CD4-positive, alpha-beta T cell treated with Interleukin-6 at 100 ng/mL for 8 hours (primary cell): ENCODE measurements at places on chromosomes 3 and 15.

GRCh38 chr3:53675942-53676341 lies 170.3 kb downstream of the CHDH start:
- DNase-seq: no peak

DNA sequence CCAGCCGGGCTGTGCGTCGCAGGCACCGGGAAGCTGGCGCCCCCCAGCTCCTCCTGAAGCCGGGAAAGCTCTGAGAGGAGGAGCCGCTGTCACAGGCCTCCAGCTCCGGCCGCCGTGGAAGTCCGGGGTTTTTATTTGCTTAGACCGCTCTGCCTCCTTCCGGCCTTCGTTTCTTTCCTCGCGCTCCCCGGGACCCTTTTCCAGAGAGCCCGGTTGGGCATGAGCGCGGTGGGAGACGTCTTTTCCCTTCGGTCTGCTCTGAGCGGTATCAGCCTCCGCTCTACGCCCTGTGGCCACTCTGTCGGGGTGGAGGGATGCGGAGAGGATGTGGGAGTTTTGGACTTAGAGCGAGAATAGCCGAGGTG lies 559 bp downstream of the SENP5 start:
- peak; percentile 1 for DNase-seq

GRCh38 chr3:117120014-117120413 lies 410.4 kb downstream of the TUSC7 start:
- DNase-seq: no peak

DNA sequence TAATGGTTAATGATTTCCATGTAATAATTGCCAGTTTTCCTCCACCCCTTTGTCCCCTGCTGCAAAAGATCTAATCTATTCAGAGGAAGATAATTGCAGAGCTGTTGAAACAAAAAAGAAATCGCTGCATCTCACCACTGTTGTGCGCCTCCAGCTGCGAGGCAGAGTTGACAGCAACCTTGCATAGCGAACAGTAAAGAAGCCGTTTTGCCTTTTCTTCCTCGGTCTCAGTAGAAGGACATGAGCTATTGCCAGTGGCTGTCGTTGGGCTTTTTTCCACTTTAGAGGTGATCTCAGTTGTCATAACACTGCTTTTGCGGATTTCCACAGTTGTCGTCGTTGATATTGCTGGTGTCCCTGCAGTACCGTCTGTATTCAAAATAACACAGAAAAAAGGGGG lies 314.2 kb downstream of the ZNF385D start:
- DNase-seq: no peak

DNA sequence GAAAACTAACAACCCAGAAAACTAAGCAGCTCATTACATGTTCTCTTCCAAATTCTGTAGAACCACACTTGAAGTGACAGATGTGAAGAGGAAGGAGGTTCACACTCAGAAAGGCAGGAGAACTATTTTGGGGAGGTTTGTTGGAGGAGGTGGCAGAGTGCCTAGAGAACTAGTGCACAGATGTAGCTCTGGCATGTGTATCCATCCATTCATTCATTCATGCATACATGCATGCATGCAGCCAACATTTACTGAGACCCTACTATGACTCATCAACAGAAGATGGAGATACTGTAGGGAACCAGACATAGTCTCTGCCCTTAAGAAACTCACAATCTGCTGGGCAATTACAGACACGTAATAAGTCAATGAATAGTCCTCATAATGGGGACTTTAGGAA lies 116.7 kb downstream of the ERC2 start:
- DNase-seq: no peak

- DNase-seq: no peak
These were observed 16.3 kb upstream of the BBX start for GRCh38 chr3:107506458-107506857.

GRCh38 chr3:194841515-194841841 lies 155.8 kb downstream of the FAM43A start:
- DNase-seq: no peak

DNA sequence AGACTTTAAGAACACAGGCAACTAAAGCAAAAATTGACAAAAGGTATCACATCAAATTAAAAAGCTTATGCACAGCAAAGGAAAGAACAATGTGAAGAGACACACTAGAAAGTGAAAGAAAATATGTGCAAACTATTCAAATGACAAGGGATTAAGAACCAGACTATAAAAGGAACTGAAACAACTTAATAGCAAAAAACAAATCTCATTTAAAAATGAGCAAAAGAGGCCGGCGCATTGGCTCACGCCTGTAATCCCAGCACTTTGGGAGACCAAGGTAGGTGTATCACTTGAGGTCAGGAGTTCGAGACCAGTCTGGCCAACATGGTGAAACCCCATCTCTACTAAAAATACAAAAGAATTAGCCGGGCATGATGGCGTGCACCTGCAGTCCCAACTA lies 14.4 kb downstream of the NGLY1 start:
- DNase-seq: no peak

- DNase-seq: no peak
These were observed 30.6 kb downstream of the LDHAL6B start for GRCh38 chr15:59237119-59237855.

DNA sequence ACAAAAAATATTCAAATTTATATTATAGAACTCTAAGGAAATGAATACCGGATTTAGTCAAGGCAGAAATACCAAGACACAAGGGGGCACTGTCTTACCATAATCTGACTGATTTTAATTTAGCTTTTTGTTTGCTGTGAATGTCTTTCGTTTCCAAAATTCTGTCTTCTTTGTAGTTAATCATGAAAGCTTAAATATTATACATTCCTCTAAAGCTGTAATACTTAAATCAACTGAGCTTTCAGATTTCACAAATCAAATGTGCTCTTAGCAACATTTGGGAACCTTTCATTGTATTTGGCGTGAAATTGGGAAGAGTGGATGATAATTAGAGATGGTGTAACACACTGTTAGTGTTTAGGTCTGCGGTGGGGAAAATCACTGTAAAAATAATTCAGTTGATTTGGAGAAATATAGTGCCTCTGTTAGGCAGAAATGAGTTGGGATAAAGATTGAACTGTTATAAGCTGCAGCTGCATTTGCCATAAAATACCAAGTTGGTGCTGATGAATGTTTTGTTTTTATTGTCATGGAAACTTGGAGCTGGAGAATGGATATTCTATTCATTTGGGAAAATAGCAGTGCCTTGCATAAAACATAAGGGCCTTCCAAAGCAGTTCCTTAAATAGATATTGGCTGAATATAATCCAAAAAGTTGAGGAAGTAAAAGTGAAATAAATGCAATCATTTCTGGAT lies 228.2 kb downstream of the TCF12 start:
- peak; percentile 9 for DNase-seq

DNA sequence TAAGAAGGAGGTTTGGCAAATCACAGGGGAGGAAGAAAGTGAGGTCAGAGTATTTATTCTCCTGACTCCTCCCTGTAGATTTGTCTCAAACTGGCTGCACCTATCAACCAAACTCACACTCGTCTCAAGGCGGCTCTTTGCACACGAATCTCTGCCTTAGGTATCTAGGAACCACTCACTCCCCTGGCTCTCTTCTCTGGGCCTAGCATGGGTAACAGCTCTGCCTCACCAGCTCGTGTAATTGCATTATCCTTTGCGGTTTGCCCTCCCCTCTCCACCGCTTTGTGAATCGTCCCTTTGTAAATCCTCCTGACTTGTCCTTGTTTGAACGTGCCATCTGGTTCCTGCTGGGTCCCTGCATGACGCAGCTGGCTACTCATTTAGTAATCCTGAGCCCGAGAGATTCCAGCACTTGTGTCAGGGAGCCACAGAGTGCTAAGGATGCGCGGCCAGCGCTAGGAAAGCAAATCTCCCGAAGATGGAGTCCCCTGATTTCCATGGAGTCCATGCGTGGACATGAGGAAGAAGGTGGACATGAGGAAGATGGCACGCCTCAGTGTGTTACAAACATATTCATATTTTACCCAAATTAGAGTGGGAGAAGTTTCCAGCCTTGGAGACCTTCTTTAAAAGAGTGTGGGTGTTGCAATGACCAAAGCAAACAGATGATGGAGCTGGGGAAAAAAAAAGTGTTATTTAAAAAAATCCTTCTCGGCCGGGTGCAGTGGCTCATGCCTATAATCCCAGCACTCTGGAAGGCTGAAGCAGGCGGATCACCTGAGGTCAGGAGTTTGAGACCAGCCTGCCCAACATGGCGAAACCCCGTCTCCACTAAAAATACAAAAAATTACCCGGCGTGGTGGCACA lies 26.7 kb downstream of the NRROS start:
- no peak for DNase-seq

DNA sequence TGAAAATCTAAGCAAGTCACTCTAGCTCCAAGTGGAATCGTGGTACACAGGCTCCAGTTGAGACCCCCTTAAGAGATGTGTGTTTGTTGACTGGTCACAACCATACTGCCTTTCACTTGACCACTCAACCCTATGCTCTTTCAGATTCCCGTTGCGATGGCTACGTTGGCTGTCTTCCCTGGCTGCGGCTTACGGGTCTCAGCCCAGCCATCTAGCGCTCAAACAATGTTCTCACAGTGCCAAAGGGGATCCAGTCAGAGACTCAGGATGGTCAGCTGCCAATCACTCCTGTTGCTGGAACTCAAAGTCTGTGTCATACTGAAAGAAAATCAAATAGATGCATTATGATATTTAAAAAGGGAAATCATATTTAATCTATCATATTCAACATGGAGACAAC lies 237.6 kb downstream of the ITPR1 start:
- DNase-seq: no peak

DNA sequence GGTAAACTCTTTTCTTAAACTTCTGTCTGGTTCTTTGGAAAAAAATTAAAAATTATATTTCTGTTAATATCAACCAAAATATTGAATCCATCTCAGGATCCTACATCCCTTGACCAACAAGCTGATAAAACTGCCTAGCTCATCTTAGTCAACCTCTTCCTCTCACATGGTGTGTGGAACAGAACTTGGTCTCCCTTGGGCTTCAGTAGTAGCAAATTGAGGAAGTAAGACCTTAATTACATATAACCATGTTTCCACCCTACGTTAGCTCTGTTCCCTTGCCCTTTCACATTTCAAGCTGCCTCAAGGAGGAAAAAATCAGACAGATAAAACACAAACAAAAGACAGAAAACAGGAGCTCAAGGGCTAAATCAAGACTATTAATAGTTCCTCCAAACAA lies 116.4 kb downstream of the GREM1 start:
- no peak for DNase-seq

GRCh38 chr3:138297059-138297607 lies 32.5 kb downstream of the NME9 start:
- DNase-seq: no peak

GRCh38 chr3:25468866-25469319 lies 40.8 kb downstream of the RARB start:
- no peak for DNase-seq

GRCh38 chr15:62474771-62475124 lies 309.7 kb upstream of the C2CD4B start:
- DNase-seq: no peak

DNA sequence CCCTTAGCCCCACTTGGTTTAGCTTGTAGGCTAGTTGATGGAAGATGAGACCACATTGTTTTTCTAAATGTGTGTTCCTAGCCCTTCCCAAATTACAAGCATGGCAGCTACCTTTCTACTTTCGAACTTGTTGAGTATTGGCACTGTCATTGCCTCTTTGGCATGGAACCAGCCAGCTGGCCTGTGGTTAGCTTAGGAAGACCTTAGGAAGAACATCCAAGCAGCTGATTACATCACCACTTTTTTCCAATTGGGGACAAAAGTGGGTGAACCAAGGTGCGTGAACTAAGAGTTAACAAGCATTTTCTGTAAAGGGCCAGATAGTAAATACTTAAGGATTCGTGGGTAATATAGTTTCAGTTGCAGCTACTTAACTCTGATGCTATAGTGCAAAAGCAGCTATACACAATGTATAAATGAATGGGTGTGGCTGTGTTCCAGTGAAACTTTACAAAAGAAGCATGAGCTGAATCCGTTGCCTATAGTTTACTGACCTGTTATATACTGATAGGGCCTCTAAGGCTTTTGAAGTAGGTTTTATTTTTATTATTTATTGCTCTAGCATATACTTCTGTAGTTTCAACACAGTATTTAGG lies 8.5 kb downstream of the KLHL18 start:
- DNase-seq: no peak

GRCh38 chr3:120182613-120183511 lies 88.6 kb upstream of the GSK3B start:
- no peak for DNase-seq

- DNase-seq: no peak
These were observed 177.2 kb downstream of the TP63 start for GRCh38 chr3:189808246-189809007.

DNA sequence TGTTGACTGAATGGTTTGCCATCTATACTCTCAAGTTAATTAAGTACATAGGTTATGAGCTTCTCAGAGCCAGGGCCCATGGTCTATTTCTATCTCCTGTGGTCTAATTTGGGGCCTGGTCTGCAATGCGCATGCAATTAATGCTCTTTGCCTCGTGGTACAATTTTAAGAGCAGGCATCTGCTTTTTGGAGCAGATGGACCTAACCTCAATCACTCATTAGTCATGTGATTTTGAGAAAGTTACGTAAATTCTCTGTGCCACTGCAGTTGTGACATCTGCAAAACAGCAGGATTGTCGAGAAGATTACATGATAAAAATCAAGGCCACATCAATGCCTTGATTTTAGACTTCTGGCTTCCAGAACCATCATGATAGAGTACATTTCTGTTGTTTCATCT lies 543.7 kb upstream of the ADAMTS9 start:
- no peak for DNase-seq

- peak; percentile 54 for DNase-seq
These were observed 16.4 kb upstream of the ZNF609 start for GRCh38 chr15:64443747-64444621.

DNA sequence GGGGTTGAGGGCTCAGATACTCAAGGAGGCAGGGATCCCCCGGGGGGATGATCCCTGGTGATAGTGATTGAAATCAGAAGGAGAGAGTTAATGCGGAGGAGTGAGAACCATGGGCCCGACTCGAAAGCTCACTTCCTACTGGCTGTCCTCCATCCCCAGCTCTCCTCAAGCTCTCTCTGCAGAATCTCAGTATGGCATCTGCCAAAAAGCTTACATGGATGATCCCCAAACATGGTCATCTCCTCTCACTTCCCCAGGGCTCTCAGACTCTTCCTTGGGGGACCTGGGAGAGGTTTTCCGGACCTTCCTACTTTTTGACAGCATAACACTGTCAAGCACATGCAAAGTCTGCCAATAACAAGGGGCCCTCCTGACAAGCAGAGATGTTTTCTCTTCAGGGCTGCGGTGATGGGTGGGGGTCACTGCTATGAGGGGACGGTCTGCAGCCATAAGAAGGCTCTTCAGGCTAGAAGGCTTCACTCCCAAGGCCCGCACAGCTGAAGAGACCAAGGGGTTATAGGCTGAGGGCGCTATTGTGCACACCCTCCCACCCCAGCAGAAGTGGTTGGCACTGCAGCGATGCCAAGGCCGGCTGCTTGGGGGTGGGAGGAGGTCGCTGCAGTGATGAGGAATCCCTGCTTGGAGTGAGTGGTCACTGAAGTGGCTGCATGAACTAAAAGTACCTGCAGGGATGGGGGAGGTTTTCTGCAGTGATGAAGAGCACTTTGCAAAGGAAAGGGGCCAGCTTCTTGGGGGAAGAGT lies 828 bp upstream of the VWA5B2 start:
- no peak for DNase-seq

GRCh38 chr15:78306176-78306774 lies 6.9 kb upstream of the SKIC8 start:
- no peak for DNase-seq
